Fibroblast of the conjunctiva (primary cell): ENCODE measurements at places on chromosomes 4 and X.

DNA sequence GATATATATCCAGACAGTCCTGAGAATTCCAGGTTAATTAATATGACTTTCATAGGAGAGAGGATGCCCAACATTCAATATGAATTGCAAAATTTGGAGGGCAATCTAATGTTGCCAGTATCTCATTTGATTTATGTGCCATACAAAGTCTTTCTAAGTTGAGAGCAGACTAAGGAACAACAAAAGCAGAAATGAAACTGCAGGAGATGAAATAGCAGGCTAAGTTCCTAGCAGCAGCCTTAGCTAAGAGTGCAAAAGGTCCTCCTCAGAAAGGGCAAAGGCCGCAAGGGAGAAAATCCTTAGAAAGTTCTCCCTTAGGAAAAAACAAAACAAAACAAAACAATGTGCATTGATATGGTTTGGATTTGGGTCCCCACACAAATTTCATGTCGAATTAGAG is 602.9 kb upstream of the HTR2C start:
- no peak for DNase-seq

DNA sequence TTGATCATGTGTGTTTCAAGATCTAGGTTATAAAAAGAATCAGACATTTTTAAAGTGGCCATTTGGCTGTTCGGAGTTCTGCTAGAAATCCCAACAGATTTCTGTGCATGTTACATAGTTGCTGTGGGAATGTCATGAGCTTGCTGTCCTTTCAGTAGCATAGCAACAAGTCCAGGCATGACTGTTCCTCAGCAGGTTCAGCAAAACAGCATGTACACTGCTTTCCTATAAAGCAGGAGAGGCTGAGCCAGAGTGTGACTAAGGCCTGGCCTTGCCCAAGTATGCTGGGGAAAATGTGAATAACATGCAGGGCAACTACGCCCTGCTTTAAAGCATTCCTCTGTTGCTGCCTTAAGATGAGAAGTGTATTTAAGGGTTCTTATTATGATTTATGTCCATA is 217.1 kb upstream of the SMIM31 start:
- DNase-seq: peak; percentile 28

- no peak for DNase-seq
These were observed 16.9 kb downstream of the CD99 start for GRCh38 chrX:2708021-2708420.

GRCh38 chrX:152259150-152259549 is 120.8 kb upstream of the MAGEA10 start:
- DNase-seq: no peak

DNA sequence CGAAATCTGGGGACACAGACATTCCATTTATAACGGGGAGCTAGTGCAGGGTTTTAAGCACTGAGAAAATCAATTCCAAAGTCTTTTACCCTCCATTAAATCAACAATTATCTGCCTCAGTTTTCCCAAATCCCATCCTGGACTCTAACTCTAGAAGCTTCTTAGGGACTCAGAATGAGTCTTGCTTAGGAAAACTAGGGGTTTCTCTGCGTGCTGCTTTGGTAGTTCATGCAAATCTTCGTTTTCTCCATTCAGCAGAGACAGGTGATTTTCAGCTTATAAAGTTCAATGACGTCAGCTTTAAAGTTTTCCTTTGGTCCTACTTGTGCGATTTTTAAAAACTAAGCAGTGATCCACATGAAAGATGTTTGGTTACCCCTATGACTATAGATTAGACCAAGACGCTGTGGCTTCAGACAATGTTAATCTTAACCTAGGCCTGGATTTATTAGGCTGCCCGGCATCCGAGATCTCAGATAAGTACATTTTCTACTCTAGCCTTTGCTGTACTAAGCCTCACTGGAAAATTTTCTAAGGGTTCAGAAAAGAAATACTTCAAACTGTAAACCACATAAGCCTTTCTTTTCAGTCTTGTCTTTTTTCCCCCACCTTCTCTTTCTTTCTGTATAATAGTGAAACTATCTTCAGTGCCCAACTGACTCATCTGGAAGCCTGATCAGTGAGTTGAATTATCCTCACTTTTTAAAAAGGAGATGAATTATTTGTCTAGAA is 121.4 kb upstream of the GATB start:
- no peak for DNase-seq

DNA sequence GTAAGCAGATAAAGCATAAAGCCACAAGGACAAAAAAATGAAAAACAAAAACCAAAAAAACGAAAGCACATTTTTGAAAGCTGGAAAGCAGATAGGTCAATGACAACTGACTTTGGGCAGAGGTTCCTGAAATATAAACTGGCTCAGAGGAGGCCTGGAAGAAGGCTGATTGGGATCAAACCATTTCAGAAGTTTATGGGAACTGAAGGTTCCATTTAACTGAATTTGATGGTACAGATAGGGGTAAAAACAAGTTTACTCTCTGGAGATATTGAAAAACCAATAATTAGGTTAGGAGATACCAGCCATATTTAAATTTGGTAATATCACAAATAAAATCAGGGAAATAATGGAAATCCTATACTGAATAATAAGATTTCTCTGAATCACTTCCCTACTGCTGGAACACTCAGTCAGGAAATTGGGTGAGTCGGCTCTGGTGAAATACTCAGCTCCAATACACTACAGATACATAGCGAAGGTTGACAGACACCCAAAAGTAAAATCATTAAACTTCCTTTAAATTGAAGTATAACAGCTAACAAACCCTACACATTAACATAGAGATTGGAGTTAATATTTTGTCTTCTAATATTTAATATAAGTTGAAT is 1584.3 kb downstream of the STIM2 start:
- no peak for DNase-seq

DNA sequence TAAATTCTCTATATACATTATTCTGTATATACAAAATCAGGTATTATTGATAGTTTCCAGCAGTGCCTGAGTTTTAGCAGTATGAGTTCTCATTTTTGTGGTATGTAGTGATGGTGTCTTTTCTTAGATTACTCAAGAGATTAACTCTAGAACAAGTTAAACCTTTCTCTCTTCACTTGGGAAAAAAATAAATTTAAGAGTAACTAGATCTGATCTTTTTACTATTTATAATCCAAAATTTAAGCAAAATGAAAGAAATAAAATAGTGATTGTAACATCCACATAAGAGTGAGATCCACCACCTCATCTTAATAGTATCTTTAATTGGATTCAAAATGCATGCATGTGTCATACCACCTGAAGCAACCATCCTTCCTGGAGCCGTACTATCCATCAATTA is 124.1 kb upstream of the DDX3X start:
- no peak for DNase-seq

GRCh38 chr4:108601106-108601505 is 19.3 kb upstream of the RPL34 start:
- no peak for DNase-seq

GRCh38 chr4:177204126-177204525 is 105.5 kb upstream of the NEIL3 start:
- DNase-seq: no peak

DNA sequence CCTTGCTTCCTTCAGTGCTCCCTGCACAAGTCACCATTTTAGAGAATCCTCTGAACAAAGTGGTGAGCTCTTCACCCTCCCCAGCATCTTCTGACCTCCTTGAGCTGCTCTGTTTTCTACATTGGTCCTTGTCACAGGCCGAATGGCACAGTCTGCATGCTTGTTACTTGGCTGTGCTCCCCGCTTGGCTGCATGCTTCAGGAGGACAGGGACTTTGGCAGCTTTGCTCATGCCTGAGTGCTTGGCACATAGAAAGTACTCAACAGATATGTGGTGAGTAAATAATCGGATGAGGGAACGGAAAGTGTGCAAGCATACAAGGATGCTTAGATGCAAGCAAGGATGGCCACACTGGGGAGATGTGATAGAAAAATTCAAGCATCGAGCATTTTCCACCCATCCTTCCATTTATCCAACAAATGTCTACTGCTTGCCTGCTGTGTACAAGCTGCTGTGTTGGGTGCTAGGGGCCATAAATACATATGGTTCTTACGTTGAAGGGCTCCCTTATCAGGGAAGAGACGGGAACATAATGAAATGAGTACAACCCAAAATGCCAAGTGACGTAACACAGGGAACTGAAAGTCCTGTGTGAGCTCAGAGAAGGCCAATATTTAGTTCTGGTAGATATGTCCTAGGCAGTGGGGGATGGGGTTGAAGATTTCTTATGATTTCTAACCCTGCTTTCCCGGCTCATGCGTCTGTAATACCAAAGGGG is 31.2 kb downstream of the SLC2A9 start:
- DNase-seq: no peak

- DNase-seq: no peak
These were observed 641.8 kb downstream of the FSTL5 start for GRCh38 chr4:161522031-161522430.

- DNase-seq: no peak
These were observed 72.9 kb downstream of the FAM9B start for GRCh38 chrX:8960957-8961468.

DNA sequence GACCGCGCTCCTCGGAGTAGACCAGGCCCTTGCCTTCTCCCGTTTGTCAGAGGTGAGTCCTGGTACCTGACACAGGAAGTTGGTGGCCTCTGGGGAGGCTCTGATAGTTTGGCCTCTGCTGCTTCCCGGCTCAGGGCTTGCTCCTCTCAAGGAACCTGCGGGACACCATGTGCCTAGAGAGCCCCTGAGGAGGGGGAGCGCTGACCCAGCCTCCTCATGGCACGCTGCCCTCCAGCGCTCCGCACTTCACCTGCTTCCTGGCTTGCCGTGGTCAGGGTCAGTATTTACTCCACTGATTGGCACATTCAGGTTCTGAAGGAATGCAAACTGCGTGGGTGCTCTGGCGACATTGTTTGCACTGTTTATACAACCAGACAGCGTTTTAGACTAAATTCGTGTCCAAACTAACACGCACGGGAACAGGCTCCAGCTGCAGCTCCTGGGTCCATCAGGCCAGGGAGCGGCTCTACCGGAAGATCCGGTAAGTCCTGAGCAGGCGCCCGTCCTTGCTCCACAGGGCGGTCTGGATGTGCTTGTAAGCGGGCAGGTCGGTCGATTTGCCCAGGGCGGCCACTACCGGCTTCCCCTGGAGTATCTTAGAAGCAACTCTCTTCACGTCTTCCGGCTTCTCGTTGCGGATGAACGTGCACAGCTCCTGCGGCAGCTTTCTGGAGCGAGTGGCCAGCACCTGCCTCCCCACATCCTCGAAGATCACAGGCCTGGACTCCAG is 121.6 kb upstream of the GRID2 start:
- DNase-seq: no peak

DNA sequence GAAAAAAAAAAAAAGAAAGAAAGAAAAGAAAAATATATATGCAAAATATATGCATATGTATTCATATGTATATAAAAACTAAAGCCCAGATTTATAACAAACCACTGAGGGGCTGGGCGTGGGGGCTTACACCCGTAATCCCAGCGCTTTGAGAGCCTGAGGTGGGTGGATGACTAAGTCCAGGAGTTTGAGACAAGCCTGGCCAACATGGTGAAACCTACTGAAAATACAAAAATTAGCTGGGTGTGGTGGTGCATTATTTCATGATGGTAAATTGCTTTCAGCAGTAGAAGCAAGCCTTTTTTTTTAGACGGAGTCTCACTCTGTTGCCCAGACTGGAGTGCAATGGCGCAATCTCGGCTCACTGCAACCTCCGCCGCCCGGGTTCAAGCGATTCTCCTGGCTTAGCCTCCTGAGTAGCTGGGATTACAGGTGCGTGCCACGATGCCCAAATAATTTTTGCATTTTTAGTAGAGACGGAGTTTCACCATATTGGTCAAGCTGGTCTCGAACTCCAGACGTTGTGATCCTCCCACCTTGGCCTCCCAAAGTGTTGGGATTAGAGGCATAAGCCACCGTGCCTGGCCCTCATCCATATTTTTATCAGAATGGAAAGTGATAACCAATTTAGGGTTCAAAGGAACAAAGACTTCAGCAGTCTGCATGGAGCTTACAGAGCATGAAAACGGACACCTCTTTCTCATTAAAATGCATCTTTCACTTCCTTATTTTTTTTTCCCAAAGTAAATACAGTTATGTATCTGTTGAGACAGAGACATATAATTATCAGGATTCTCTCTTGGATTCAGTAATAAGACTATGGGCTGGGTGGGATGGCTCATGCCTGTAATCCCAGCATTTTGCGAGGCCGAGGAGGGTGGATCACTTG is 27.7 kb upstream of the MOB1B start:
- no peak for DNase-seq

DNA sequence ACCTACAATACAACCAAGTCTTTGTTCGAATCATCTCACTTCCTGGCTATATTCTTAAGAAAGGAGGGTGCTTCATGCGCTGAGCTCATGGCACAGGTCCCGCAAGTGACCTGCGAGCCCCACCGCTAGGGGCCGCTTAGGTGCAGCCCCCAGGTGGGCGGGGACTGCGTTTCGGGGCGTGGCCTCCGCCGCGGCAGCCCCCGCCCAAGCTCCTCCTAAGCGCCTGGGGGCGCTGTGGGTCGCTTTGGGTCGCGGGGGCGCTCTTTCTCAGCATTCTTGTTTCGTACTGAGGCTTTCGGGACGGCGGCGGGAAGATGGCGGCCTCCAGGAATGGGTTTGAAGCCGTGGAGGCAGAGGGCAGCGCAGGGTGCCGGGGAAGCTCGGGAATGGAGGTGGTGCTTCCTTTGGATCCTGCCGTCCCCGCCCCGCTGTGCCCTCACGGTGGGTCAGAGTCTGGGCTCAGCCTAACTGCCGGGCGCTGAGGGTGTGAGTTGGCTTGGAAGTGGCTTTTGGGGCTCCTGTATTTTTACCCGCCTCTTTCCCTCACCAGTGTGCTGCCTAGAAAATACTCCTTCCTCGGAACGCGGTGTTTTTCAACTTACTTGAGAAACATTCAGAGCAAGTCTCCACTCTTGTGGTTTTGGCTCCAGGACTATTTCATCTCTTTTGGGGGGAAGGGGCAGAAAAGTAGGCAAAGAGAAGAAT is at the start of gene ZCCHC4:
Gene ZCCHC4 (plus strand): TSS at position 279 of the 705 bp plus-strand sequence. CDS start 36 bp downstream, at position 315.
- peak; percentile 68 for DNase-seq

DNA sequence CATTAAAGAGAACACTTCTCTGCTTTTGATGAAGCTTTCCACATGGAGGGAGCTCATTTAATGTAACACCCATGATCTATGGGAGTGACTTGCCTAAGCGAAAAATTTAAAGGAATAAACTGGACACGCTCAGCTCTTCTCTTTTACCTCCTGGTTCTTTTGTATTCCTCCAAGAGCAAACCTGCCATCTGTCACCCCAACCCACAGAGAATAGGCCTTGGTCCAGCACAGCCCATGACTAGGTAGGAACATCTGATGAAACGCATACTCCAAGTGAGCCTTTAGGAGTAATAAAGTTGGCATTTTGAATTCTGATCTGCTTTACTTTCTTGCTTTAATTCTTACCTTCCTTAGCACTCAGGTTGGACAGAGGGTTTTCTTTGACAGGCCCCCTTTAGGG is 389.0 kb downstream of the HNRNPD start:
- no peak for DNase-seq

GRCh38 chr4:8537041-8537461 is 43.1 kb upstream of the GPR78 start:
- DNase-seq: peak; percentile 81

DNA sequence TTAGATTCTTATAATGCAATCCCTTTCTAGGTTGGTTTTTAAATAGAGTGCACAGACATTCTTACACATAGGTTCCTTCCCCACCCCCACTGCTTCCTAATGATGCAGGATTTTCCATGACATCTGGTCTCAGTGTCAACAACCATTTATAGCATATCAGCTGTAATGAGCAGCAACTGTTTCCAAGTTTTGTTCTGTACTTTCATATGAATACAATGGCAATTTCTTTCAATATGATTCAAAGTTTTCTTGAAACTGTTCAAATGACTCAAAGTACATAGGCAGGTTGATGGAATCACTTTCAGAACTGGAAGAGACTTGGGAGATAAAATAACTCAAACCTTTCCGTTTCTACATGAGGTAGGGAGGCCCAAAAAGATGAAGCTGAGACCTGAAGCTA is 220.7 kb downstream of the CAMK2D start:
- peak; percentile 35 for DNase-seq
